ENCODE measurements at places on chromosomes 13 and 19. TPM values are rescaled to one million over a fixed set of nuclear protein-coding genes. Genes with fewer than 3 reads are reported as not detected.

GRCh38 chr19:30719189-30719998 lies 347.2 kb downstream of the ZNF536 start:
- peak; percentile 18 for DNase-seq

DNA sequence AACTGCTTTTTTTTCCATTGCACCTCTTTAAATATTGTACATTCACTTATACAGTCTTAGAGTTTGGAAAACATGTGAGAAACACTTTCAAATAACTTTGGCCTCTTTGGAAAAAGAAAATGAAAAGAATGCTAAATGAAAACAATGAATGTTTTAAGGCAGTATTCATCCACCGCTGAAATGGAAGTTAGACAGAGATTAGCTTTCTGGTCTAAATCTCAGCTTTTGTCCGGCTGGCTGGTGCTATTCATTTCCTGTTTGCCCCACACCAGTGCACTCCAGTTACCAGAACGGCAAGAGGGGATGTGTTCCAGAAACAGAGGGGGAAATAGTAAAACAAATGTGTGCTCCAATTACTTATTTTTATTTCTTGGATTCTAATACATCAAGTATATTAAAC lies 1201.3 kb downstream of the EFNB2 start:
- no peak for DNase-seq

DNA sequence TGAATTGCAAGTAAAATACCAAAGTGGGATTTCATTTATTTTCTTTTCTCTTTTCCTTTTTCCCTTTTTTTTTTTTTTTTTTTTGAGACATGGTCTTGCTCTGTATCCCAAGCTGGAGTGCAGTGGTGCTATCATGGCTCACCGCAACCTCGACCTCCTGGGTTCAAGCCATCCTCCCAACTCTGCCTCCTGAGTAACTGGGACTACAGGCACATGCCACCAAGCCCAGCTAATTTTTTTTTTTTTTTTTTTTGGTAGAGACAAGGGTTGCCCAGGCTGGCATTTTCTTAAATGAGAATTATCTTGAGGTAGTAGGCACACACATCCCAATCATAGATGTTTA lies 68.5 kb upstream of the GPR183 start:
- DNase-seq, result no peak

The CD22 gene
- not detected for polyA plus RNA-seq

- DNase-seq, result no peak
Observed at GRCh38 chr19:23098286-23098685, 18.5 kb upstream of the ZNF730 start.

- no peak for DNase-seq
Observed at GRCh38 chr13:110269509-110270185, 37.3 kb downstream of the COL4A1 start.

DNA sequence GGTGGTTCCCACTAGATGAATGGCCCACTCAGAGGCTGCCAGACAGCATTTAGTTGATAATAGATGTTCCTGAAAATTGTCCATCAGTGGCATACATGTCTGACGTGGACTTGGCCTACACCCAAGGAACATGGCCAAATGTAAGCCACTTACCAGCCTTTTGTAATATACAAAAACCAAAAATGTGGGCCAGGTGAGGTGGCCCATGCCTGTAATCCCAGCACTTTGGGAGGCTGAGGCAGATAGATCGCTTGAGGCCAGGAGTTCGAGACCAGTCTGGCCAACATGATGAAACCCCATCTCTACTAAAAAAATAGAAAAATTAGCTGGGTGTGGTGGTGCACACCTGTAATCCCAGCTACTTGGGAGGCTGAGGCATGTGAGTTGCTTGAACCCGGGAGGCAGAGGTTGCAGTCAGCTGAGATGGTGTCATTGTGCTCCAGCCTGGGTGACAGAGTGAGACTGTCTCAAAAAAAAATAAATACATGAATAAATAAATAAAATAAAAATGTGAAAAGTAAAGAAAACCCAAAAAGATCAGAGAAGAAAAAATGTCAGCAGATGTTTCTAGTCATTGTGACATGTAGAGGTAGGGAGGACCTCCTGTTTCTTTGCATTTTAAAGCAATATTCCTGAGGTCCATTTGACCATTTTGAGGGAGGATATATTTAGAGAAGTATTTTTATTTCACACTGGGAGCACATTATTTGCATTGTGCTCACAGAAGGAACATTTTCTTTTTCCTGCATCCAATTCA lies 7.1 kb upstream of the WTIP start:
- DNase-seq, result no peak

DNA sequence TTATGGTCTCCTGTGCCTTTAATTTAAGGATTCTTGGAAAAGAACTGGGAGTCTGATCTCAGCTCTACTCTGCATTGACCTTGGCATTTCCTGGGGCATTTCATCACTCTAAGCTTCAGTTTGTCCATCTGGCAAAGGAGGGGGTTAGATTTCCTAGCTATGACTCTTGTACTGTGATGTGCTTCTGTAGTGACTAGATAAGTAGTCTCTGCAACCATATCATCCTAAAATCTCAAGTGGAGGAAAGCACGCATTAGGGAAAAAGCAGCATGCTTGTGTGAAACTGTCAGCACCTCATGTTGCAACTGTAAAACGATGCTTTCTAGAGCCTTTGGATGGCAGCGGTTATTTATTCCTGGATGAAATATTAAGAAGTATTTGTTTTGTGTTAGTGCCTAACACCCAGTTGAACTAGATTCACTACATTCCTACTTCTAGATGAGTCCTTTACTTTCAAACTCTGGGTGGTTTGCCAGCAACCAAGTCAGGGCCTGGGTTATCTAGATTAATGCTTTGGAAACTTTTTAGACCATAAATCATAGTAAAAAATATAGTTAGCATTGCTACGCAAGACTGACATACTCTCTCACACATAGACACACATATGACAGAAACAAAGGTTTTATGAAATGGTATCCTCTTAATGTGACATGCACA lies 6.8 kb downstream of the WDFY2 start:
- peak; percentile 55 for DNase-seq

- no peak for DNase-seq
Observed at GRCh38 chr19:6101991-6102390, 8.3 kb downstream of the RFX2 start.

The ELSPBP1 gene
- polyA plus RNA-seq, result not detected

The ZNF557 gene
- 1.9 TPM for polyA plus RNA-seq

- no peak for DNase-seq
Observed at GRCh38 chr13:101626925-101627555, 174.6 kb downstream of the ITGBL1 start.

The NCAN gene
- polyA plus RNA-seq, result not detected

The SIGLEC5 gene
- polyA plus RNA-seq, result not detected

All from foreskin keratinocyte (primary cell).